ENCODE measurements at places on chromosomes 11 and 22.

GRCh38 chr22:25482091-25482760 is 82.2 kb upstream of the GRK3 start:
- DNase-seq: no peak

DNA sequence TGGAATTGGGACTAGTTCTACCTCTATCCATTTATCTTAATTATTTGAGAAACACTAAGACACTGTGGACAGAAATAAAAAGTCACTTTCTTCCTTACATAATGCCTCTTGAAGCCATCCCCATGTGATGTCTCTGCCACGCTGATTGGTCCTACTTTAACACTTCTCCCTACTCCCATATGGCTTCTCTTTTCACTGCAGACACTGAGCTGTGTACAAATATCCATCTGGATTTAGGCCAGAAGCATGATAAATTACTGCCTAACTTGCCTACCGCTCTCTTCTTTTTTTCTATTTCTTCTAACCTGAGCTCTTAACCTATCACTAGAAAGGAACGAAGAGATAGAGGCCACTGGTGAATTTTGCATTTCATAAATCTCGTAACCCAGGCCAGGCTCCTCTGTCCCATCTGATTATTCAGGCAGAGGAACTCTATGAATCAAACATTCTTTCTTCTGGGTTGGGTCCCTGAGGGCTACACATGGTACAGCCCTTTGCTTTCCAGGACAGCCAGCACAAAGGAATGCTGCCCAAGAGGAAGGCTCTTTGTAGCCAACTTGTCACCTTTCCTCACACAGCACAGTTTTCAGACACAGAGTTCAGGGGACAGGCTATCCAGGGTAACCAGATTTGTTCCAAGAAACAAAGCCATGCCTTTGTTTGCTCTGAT is 878.5 kb upstream of the LRRC4C start:
- no peak for DNase-seq

- DNase-seq: no peak
Observed at GRCh38 chr11:118263112-118263511, 985 bp downstream of the MPZL2 start.

DNA sequence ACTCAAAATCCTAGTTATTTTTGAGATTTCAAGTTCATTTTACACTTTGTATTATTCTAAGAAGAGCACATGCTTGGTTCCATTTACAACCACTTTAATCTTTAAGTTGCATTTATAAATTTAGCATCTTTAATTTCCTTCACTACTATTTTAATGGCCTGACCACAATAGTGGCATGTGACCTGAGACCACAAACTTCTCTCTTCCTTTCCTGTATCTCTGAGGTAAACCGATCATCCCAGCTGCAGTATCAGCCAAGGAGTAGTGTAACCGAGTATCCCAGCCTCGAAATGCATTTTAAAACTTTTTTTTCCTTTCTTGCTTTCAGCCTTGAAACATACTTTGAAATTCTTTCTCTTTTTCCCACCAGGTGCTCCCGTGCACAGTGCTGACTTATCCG is 28.7 kb upstream of the CBX6 start:
- no peak for DNase-seq

DNA sequence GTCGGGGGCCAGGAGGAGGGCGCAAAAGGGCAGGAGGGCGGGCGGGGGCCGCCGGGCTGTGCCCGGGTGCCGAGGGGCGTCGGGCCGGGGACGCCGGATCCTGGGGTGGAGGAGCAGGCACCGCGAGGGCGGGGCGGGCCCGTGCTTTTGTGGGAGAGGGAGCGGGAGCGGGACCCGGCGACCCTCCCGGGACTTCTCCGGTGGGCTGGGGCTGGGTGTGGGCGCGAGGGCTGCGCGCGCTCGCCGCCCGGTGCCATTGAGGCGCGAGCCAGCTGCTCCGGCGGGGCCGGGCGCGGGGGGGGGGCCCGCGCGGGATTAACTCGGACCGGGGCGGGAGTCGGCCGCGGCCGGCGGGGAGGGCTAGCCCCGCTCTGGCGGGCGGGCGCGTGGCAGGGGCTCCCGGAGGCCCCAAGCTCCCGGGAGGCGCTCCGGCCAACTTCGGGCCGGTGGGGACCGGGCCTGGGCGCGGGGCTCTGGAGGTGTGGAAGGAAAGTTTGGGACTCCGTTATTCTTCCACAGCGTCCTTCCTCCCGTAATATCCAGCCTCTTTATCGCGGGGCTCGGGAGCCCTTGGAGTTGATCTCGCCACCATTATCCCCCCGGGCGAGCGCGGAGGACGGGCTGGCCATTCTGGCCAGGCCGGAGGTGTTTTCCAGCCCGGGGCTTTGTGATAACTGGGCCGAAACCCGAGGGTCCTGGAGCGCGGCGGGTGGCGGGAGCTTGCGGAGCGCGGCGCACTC is 936 bp downstream of the CECR2 start:
- no peak for DNase-seq

DNA sequence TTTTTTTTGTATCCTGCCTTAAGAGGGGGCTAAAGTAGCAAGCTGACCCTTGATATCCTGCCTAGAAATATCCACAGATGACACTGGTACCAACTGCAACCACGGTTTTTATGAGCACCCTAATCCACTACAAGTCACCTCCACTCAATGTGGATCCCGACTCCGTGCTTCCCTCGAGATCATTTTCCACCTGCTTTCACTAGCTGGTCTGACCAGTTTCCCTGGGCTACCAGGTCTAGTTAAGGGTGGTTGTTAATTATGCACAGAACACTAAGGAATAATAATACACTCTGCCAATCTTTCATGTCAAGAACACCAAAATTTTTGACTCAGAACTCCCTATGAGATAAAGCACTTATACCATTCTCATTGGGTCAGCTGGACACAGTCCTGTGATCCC is 82.3 kb downstream of the ABTB2 start:
- no peak for DNase-seq

DNA sequence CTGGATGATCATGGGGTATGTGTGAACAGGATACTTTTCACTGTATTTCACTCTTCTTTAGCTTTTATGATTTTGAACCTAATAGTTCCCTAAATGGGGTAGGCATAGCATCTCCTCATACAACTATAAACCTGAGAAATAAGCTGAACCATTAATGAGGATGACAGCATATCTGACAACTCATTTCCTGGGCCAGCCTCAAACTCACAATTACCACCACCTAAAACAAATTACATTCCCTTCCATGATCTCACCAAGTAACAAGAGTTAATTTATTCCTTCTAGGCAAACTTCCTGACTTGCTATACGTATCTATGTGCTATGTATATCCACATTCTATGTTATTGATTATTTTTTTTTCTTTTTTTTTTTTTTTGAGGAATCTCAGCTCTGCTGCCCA is 23.0 kb downstream of the SIK3 start:
- no peak for DNase-seq

DNA sequence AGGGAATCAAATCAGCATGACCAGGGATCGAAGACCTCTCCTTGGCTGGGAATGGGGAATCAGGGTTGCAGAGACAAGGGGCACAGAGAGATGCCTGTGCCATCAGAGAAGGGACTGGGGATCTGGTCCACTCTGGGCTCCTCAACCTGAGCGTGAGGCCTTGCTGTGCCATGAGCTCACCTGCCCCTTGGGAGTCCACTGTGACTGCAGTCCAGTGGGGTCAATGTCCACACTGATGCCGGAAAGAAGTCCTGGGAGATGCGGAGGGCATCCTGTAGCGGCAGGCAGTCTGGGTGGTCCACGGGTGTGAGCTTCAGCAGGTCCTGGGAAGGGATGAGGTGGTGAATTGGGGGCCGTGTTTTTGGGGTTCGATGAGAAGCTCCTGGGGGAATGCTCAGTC is 7.3 kb upstream of the RGL4 start:
- DNase-seq: no peak

- no peak for DNase-seq
Observed at GRCh38 chr22:17743661-17744411, 30.4 kb downstream of the BID start.

DNA sequence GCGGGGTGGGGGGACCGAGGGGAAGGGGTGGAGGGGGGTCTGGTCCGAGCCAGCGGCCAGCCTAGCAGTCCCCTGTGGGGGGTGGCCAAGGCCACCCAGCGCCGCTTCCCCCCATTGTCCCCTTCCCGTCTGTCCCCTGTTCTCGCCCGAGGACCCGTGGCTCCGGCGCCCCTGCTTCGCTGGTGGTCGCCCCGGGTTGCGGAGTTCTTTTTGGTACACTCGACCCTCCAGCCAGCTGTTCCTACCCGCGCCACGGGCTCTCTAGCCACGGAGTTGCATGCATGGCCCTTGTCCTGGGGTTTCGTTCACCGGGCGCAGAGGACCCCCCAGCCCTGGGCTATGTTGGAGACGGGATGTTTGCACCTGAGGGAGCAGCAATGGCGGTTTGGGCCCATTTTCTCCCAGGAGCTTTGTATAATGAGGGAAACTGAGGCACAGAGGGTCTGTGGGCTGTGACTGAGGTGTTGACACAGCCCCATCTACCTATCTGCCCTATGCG is 489 bp downstream of the RNF214 start:
- DNase-seq: no peak

- DNase-seq: peak; percentile 27
Observed at GRCh38 chr11:78202733-78203167, 14.0 kb downstream of the USP35 start.

DNA sequence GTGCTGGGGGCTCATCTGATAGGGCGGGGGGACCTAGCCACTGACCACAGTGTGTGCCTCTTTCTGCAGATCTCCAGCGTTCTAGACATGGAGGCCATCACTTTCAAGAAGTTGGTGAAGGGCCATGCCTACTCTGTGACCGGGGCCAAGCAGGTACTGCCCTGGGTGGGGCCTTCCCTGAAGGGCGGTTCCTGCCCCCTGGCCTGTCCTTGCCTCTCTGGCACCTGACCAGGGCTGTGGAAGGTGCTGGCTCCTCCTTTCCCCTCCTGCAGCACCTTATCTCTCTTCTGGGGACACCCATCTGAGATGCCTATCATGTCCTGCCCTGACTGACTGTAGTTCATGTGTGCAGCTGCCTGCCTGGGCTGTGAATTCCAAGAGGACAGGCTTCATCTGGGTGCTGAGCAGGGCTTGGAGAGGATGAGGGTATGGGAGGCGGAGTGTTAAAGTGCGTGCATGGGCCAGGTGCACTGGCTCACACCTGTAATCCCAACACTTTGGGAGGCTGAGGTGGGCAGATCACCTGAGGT is 5.5 kb downstream of the CAPN1 start:
- no peak for DNase-seq

DNA sequence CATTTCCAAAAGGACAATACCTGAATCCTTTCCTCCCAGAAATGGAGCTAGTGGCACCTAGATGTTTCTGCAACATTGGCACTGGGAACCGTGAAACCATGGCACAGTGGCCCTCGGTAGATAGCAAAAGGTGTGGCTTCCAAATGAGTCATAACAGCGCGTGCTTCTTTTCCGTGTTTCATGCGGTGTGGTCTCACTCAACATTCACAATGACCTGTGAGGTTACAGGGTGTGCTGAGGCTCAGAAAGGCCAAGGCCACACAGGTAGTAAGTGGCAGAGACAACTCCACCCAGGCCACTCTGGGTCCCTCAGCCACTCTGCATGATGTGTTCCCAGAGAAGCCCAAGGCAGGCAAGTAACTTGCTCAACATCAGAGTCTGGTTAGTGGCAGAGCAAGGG is 67.4 kb downstream of the TP53I11 start:
- DNase-seq: no peak

DNA sequence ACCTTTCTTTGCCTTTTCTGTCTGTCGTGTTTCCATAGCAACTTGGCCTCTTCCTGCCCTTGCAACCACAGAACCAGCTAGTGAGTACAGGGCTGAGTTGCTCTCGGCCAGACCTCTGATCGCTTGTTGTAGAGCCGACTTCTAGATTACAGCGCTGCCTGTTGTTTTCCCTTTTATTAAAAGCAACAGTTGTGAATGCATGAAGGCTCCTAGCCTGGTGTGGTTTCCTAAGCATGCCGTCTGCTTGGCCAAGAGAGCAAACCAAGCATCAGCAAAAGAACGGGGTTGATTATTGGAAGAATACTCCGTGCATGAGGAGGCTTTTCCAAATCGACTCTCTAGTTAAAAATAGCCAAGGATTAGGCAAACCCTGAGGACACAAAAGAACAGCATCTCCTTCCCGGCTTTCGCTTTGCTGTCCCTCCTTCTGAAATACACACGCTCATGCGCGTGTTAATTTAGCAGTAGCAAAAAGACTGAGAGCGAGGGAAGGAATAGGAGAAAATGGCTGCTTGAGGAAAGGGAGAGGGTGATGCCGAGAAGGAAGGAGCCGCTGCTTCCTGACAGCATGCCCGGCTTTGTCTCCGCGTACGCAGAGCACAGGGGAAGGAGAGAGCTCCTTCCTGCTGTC is 71.5 kb upstream of the TTC12 start:
- DNase-seq: no peak

GRCh38 chr11:124098141-124098540 is 17.1 kb upstream of the VWA5A start:
- DNase-seq: no peak

GRCh38 chr22:47587861-47588577 is 825.6 kb downstream of the TBC1D22A start:
- DNase-seq: no peak

- no peak for DNase-seq
Observed at GRCh38 chr22:39723899-39724351, 153.4 kb downstream of the CACNA1I start.

DNA sequence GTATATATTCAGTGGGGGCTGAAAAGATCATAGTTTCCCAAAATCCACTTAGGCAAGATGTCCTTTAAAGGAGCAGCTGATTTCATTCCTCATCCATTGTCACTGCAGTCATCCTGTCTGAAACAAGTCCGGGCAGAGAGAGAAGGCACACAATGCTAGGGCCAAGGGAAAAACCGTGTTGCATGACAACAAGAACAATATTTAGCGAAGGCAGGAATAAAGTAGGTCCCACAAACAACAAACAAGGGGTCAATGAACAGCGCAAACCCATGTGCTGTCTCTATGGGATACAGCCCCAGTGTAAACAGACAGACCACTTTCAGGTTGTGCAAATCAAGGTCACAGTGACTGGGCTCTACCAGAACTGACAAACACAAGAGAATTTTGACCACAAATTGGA is 9.0 kb downstream of the PAMR1 start:
- no peak for DNase-seq

GRCh38 chr22:47606426-47606825 is 844.0 kb downstream of the TBC1D22A start:
- no peak for DNase-seq

DNA sequence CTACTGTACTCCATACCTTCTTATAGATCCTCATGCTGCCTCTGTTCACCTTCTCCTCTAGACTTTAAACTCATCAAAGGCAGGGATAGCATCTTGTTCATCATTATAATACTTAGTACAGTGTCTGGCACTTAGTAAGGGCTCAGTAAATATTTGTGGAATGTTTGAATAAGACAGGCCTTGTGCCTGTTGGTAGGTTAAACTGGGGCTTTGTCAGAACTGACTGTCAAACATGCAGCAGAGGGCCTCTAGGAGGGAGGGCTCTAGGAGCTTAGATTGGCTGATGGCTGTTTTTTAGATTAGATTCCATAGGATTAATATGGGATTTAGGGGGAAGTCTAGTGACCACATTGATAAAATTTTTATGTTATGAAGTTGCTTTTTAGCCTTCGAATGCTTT is 70.8 kb downstream of the RNF169 start:
- DNase-seq: no peak

GRCh38 chr11:64967375-64967774 is 4.5 kb downstream of the MAJIN start:
- no peak for DNase-seq

Measured in stimulated activated CD8-positive, alpha-beta memory T cell treated with anti-CD3 and anti-CD28 coated beads, Interleukin-12 subunit alpha, Interleukin-12 subunit beta, amount 100 ng/mL, for 1 hour (primary cell).